ENCODE measurements at places on chromosomes 7 and 10.

- DNase-seq: no peak
Measured at GRCh38 chr10:61020420-61021158, 76.6 kb upstream of the RHOBTB1 start.

- no peak for DNase-seq
Measured at GRCh38 chr10:20181434-20181833, 365.2 kb downstream of the PLXDC2 start.

GRCh38 chr7:76509931-76510877 is at the start of gene UPK3B:
Gene UPK3B, plus strand, starts transcription at chr7:76510552. Its CDS starts 101 bp downstream, at chr7:76510653.
- DNase-seq: no peak

- DNase-seq: no peak
Measured at GRCh38 chr7:92843034-92843760, 6.8 kb upstream of the CDK6 start.

DNA sequence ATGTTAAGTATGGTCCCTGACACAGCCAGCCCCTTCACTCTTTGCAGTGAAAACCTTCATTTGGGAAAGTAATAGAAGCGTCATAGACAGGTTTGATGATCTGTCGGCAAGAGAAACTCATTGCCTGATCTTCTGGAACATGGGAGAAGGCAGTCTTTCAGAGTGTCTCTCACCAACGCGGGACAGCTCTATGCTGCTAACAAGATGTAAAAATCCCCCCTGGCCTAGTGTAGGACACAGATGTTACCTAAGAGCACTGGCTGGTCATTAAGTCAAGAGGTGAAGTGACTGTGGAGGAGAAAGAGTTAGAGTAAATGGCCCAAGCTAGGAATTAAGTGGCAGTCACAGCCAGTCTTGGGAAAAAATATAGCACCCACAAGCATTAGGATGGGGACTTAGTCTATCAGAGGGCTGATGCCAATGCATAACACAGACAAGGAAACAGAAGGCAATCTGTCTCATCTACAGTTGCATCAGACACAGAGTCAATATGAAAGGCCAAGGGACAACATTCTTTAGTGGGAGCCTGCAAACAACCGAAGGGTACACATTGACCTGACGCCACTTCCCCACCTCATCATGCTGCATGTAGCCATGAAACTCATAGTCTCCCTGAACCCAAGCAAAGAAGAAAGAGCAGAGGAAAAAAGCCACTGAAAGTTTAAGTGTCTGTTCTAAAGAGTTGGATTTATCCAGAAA is 69.5 kb downstream of the SORCS1 start:
- DNase-seq: no peak

DNA sequence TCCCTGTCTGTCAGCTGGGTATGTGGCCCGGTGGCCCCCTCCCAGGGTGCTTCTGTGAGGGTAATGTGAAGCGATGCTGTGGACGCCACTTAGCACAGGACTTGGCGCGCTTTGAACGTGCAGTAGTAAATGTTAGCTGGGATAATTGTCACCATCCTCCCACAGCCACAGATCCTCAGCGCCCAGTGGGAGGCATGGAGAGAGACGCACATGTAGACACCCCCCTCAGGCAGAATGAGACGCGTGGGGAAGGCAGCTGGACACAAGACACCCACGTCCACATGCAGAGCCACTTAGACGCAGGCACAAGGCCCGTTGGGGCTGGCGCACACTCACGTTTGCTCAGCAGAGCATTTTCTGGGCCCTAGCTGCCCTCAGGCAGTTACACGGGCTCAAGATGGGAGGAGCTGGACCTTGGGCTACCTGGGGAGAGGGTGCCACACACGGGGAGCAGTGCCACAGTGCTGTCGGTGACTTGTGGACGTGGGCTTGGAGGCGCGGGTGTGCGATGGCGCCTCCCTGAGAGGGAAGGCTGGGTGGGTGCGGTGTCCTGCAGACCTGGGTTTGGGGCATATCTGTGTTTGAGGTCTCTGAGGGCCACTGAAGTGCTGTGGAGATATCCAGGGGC is 26.4 kb downstream of the ADCYAP1R1 start:
- no peak for DNase-seq

DNA sequence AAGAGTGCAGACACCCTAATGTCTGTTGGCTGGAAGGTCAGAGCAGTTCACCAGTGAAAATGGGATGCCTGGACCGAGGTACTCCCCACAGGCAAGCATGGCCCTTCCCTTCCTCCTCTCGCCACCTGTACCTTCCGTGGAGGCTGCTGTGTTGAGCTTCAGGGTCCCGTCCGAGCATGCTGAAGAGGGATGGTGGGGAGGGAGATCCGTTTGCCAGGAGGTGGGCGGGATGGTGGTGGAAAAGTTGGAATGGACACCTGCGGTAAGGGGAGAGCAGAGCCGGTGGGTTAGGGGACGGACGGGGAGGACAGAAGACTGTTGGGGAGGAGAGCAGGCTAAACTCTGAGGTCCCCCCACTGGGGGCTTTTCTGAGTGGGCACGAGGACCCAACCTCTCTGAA is 15.9 kb upstream of the ZNF777 start:
- no peak for DNase-seq

GRCh38 chr10:53786236-53786900 is 1013.8 kb upstream of the MBL2 start:
- no peak for DNase-seq

DNA sequence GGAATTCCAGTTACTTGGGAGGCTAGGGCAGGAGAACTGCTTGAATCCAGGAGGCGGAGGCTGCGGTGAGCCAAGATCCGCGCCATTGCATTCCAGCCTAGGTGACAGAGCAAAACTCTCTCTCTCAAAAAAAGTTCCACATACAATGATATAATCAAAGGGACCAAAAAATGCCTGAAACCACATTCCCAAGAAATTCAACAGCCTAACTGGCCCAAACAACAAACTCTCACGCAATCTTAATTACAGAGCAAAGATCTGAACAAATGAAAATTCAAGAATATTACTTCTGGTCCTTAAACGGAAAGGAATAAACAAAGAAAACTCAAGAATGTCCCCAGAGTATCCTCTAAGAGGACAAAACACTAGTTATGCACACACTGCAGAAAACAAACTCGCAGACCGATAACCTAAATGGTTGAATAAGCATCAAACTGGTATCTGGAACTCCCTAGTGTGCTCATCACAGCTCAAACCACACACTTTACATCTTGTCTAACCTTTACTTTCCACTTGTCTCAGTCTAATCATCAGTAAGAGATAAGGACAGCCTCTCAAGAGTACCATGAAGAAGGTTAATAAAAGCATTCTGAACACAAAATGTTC is 3.7 kb downstream of the OGA start:
- DNase-seq: no peak

DNA sequence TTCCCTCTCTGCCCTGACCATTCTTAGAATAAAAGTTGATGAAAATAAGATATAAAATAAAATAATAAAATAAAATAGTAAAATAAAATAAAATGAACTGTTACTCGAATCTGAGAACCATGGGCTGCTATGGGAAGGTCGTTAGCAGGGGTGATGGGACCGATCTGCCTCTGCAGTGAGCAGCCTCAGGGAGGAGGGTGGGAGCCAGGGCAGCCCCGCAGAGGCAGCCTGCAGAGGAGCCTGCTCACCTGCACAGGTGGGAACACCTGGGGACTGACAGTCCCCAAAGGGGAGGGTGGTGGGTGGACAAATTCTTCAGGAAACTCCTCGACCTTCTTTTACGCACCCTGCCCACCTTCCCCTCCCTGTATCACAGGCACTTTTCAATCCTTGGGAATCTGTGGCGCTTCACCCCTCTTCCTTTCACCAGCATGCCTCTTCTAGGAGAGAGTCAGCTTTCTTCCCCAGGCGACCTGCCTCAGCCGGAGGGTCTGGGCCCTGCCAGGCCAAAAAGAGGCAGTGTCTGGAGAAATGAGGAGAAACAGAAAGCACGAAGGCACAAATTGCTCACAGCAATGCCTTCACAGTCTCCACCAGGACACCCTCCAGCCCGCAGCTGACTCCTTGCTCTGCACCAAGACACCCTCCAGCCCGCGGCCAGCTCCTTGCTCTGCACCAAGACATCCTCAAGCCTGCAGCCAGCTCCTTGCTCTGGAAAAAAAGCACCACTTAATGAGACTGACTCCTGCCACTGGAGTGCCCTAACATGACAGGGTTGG is 368.4 kb upstream of the SHH start:
- DNase-seq: no peak

GRCh38 chr10:34205452-34205851 is 609.6 kb downstream of the PARD3 start:
- DNase-seq: no peak

GRCh38 chr10:57664815-57665214 is 602.9 kb downstream of the IPMK start:
- DNase-seq: no peak

GRCh38 chr7:108650467-108650866 is 80.8 kb downstream of the DNAJB9 start:
- no peak for DNase-seq

- no peak for DNase-seq
Measured at GRCh38 chr10:132400547-132401151, 3.6 kb downstream of the PWWP2B start.

GRCh38 chr7:118777308-118777707 is 552.8 kb downstream of the ANKRD7 start:
- DNase-seq: no peak

- DNase-seq: no peak
Measured at GRCh38 chr7:114916261-114916892, 5.5 kb upstream of the MDFIC start.

- no peak for DNase-seq
Measured at GRCh38 chr7:34675749-34676374, 17.8 kb downstream of the NPSR1 start.

GRCh38 chr7:33589911-33590310 is 315.4 kb upstream of the BMPER start:
- DNase-seq: no peak

GRCh38 chr7:157442993-157443831 is 106.4 kb downstream of the DNAJB6 start:
- DNase-seq: no peak

DNA sequence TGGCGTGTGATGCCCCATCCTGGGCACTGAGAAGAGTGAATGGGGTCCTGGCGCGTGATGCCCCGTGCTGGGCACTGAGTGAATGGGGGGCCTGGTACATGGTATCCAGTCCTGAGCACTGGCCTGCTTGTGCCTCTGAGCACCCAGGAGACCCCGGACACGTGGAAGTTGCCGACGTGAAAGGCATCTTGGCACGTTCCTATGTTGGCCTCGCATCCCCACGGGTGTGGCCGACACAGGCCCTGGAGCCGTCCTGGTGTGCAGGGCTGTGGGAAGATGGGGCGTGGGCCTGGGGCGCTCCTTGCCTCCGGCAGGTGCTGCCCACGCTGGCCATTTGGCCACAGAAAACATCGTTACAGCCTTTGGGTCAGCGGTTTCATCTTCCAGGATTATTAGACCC is 35.5 kb downstream of the CFAP46 start:
- DNase-seq: no peak

- DNase-seq: no peak
Measured at GRCh38 chr7:81190997-81191768, 272.3 kb upstream of the SEMA3C start.

GRCh38 chr10:69379800-69380199 is 36.9 kb downstream of the TACR2 start:
- no peak for DNase-seq

- no peak for DNase-seq
Measured at GRCh38 chr7:91922857-91923256, 17.8 kb upstream of the AKAP9 start.

DNA sequence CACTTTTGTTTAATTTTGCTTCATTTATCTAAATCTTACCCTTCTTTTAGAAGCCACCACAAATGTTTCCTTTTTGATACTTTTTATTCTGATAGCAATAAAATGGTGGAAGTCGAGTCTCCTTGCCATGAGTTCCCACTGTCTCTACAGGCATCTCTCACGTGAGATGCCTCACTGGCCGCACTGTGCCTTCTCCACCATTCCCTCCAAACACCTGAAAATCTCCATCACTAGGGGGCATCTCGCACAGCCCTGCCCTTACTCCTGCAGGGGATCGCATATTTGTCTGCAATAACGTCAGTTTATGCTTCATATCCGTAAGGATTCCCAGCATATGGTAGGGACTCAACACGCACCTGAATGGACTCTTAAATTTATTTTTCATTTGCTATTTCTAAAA is 56.3 kb upstream of the NCAPG2 start:
- no peak for DNase-seq

DNA sequence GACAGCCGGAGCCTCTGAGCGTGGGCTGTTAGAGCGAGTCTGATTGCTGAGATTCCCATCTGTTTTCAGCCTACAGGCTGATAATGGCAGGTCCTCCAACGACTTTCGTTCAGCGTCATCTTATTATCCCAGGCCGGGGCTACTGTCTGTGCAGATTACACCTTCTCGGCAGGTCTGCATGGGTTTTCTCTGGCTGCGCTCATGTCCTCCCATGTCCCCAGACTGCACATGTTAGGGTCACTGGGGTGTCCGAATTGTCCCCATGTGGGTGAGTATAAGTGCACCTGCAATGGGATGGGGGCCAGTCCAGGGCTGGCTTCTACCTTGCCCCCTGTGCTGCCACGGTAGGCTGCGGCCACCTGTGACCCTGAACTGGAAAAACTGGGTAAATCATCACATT is 257.8 kb downstream of the COBL start:
- no peak for DNase-seq

GRCh38 chr7:133575726-133576440 is 323.0 kb downstream of the EXOC4 start:
- no peak for DNase-seq

GRCh38 chr10:43214071-43214955 is 52.6 kb downstream of the RASGEF1A start:
- DNase-seq: no peak

DNA sequence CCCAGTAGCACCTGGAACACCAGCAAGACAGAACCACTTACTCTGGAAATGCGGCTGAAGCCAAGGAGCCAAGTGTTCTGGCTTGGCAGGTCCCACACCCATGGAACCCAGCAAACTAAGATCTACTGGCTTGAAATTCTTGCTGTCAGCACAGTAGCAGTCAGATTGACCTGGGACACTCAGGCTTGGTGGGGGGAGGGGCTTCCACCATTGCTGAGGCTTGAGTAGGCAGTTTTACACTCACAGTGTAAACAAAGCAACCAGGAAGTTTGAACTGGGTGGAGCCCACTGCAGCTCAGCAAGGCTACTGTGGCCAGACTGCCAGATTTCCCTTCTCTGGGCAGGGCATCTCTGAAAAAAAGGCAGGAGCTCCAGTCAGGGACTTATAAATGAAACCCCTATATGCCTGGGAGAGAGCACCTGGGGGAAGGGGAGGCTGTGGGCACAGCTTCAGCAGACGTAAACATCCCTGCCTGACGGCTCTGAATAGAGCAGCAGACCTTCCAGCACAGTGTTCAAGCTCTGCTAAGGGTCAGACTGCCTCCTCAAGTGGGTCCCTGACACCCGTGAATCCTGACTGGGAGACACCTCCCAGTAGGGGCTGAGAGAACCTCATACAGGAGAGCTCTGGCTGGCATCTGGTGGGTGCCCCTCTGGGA is 121.2 kb downstream of the MTERF1 start:
- no peak for DNase-seq

GRCh38 chr7:78516450-78516849 is 717.9 kb downstream of the PHTF2 start:
- no peak for DNase-seq

DNA sequence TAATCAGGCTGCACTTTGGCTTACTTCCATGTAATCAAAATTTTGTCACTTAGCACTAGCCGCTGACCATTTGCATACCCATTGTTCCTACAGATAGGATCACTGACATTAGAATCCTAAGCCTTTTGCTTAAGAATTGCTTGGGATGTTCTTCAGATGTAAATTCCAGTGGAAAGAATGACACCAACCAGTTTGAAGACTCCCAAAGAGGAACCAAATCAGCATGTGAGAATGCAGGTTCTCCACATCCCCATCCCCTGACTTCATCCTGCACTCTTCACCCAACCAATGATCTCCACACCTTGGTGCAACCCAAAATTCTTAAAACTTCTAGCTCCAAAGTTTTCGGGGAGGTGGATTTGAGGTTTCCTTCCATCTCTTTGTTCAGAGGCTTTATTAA is 345.6 kb downstream of the GPAM start:
- DNase-seq: no peak

Data from stimulated activated CD8-positive, alpha-beta memory T cell treated with anti-CD3 and anti-CD28 coated beads, Interleukin-4, amount 100 ng/mL, for 1 hour (primary cell).